ENCODE measurements at places on chromosomes 6 and 20.

DNA sequence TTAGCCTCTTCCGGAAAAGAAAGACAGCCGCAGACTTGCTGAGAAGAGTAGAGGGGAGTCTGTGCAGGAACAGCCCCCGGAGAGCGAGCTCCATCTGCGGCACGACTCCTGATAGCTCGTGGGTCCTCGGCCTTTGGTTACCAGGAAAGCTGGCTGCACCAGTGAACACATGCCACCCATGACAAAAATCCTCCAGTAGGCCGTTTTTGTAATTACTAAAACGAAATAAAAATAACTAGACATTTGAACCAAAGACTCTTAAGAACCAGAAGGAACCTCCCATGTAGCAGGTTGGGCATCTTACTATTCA is 42.2 kb downstream of the RAMACL start:
- DNase-seq, result no peak

- no peak for DNase-seq
Measured at GRCh38 chr20:49352751-49353150, 74.9 kb upstream of the ZNFX1 start.

DNA sequence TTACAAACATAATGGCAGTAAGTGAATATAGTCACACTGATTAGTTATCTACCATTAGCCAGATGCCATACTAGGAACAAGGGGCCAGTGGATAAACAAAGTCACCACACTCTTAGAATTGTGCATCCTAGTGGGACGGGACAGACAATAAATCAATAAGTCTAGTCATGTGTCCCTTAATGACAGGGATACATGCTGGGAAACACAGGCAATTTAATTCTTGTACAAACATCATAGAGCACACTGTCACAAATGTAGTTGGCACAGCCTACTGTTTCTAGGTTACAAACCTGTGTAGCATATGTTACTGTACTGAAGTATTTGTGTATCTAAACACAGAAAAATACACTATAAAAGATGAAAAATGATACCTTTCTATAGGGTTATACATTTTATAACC is 123.0 kb upstream of the FAM184A start:
- DNase-seq, result no peak

GRCh38 chr20:55693641-55694040 is 311.7 kb downstream of the CBLN4 start:
- no peak for DNase-seq

DNA sequence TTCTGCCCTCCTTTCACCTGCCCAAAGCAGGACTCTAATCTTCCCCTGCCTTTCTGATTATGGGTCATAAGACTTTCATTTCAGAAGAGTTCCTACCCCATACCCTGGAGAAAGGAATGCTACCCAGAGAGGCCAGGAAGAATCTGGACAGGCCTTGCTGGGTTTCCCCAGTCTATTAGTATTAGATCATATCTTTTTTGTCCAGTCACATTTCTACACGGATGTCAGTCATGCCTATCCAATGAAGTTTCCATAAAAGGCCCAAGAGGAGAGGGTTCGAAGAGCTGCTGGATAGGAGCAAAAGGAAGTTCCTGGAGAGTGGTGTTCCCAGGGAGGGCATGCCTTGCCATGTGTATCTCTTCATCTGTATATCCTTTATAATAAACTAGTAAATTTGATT is 3.2 kb downstream of the POLH start:
- DNase-seq, result no peak

DNA sequence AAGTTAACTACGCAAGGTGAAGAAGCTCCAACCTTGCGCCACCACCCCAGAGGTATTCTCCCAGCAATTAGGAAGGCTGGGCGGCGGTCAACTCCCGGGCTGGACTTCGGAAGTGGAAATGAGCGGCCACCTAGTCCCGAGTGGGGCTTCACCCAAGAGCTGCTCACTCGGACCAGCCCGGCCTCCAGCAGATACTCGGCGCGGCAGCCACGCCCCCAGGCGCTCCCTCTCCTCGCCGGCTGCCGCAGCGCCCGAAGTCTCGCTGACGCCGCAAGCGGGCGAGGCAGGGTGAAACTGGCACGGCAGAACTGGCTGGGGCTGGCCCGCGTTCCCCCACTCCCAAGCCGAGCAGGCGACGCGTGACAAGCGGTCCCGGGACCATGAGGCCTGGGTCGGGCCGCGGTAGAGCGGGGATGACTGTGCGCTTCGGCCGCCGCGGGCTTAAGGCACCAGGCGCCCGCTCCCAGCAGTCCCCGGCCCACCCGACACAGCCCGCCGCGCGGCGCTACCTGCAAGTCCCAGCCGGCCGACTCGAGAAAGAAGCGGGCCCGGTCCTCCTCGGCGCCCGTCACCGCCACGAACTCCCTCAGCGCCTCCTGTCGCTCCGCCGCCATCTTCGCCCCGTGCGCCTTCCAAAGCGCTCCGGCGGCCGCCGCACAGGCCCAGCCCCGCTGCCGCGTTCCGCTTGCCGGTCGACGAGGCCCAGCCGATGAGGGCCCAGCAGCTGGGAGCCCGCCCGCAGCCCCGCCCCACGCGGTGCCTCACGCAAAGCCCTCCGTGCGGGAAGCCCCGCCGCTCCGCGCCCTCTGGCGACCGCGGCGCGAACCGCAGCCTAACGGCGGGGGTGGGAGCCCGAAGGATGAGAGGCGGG is at the start of gene NSFL1C:
TSS of gene NSFL1C (minus strand) at position 639 of the 871 bp plus-strand sequence. CDS start at position 614, 25 bp downstream.
- peak; percentile 96 for DNase-seq

GRCh38 chr20:21523895-21524294 is 10.0 kb upstream of the NKX2-2 start:
- DNase-seq, result no peak

DNA sequence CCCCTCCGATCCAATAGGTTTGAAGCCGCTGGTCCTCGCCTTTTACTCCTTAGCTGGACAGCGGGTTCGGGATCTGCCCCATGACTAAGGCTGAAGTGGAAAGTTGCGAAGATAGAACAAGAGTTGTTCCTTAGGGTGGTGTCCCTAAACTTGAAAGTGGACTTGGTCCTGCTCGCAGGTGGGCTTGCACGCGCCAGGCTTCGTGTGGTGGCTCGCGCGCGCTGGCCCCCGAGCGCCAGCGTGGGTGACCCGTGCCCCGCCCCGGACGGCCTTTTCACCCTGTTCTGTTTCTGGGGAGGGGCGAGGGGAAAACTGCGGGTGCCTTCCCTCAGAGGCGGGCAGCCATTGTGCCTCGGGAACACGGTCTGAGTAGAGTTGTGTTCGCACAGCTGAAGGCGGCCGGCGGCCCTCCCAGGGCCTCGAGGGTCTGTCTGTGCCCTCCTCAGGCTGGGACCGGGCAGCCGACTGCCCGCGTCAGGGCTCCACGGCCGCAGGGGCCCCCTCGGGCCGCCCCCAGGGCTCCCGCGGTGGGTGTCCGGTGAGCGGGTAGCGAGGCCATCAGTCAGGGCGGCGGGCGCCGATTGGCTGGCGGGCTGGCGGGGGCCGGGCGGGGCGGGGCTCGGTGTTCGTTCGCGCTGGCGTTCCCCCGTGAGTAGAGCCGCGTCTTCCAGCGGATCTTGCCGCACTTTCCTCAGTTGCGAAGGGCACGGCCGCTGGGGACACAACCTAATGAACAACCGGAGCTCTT is 33.0 kb downstream of the RREB1 start:
- peak; percentile 88 for DNase-seq

GRCh38 chr6:73262671-73263569 is at the start of gene KHDC1:
TSS of gene KHDC1 (minus strand) at chr6:73263196. CDS start at chr6:73242517, 20,679 bp downstream.
- peak; percentile 20 for DNase-seq
